ENCODE measurements at places on chromosomes 3 and 15.

DNA sequence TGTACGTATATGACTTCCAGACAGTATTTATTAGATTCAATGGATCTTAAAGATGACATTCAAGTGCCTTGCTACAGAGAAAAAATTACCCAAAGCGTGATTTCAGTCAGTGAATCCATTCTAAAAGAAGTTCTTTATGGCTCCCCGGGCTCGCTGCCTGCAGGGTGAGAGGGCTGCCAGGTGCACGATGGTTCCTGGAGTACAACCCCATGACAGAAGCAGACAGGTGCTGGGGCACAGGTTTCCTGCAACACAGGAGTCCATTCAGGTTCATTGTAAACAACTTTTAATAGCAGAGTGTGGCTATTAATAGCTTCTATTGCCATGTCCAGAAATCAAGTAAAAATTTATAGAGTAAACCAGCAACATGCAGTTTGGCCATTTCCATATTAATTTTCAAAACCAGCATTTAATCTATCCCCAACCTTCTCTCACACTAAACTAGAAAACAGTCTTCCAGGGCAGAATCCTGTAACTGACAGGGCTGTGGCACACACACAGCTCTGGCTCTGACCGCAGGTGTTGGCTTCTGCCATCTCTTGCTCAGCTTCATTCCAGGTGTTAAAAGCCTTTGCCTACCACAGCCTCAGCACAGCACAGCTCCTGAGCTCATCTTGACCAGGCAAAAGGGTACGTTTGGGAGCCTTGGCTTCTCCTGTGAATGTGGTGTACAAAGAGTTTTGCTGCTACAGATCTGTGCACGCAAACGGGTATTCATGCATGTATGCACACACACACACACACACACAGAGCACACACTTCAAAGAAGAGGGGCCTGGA lies 185.9 kb downstream of the MEX3B start:
- no peak for DNase-seq

- no peak for DNase-seq
Observed at GRCh38 chr3:107063351-107063750, 313.9 kb upstream of the CCDC54 start.

GRCh38 chr3:148535001-148535400 lies 162.7 kb upstream of the AGTR1 start:
- no peak for DNase-seq

DNA sequence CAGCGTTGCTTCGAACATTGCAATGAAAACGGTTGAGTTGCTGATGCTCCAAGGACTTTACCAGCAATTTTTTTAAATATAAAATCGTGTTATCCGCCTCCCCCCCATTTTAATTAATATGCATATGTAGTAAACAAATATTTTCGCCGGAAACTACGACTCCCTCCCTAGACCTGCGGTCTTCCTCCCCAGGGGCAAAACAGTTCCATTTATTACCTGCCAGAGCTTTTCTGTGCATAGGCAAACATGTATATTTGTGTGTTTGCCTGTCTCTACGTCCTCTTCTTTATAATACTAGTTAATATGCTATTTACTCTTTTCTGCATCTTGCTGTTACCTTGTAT lies 593 bp upstream of the RSL24D1 start:
- DNase-seq, result no peak

DNA sequence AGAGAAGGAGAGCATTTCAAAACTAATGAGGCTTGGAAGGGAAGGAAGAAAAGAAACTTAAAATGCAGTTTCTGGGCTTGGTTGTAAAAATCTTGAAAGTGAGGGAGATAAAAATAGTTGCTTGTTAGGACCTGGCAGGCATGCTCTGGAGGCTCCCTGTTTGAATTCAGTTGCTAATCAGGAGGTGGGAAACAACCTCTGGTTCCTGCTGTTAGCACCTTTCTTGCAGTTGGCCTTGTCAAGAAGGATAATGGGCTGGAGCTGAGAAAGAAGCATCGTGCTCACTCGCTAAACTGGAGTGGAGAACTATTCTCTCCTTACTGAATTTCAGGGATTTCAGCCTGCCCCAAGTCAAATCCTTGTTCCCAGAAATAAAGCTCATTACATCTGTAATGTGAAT lies 23.4 kb downstream of the SNAPC5 start:
- DNase-seq, result no peak

DNA sequence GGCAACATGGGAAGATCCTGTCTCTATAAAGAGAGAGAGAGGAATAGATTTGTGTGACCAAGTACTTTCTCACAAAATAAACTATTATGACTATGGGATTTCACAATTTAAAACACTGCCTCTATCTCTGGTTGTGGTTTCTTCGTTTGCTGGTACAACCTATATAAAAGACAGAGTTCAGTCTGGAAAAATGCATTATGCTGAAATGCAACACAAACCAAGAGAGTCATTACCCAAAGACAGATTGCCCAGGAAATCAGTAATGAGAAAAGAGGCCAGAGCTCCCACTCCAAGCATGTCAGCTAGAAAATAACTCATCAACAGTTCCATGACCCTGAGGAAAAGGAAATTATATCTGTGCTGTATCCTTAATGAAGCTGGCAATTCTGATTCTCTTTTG lies 23.2 kb downstream of the GPR176 start:
- DNase-seq, result peak; percentile 19

GRCh38 chr15:38080651-38081275 lies 146.3 kb downstream of the TMCO5A start:
- DNase-seq, result no peak

GRCh38 chr3:71066849-71067261 lies 516.7 kb downstream of the FOXP1 start:
- peak; percentile 48 for DNase-seq

- no peak for DNase-seq
Observed at GRCh38 chr15:89936051-89936785, 23.5 kb upstream of the ARPIN start.

DNA sequence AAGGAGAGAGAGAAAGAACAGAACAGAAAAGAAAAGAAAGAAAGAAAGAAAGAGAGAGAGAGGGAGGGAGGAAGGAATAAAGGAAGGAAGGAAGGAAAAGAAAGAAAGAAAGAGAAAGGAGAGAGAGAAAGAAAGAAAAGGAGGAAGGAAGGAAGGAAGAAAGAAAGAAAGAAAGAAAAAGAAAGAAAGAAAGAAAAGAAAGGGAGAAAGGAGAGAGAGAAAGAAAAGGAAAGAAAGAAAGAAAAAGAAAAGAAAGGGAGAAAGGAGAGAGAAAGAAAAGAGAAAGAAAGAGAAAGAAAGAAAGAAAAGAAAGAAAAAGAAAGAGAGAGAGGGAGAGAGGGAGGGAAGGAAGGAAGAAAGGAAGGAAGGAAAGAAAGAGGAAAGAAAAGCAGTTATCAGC lies 108.8 kb downstream of the ARPP21 start:
- DNase-seq, result no peak

DNA sequence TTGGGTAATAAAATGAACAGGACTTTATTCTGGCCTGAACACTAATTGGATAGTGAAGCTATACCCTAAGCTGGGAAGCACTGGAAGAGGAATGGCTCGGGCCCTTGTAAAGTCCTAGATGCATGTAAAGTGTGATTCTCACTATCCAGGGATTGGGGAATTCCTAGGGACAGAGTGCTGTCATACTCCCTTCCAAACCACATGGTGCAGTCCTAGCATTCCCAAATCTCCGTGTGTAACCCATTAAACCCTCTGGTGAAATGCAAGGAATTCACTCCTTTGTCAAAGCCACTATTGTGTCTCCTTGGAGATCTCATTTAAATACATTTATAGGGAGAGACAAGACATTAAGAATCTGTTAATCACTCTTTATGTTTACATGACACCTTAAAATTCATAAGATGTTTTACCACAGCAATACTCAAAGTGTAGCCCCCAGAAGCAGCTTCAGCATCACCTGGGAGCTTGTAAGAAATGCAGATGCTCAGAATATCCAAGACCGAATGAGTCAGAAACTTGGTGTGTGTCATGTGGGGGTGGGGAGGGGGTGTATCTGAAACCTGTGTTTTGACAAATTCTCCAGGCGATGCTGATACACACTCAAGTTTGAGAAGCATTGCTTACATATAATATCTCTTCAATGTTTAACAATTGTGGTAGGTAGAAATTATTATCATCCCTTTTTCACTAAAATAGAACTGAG lies 121.8 kb upstream of the NPHP3 start:
- no peak for DNase-seq

GRCh38 chr15:79329171-79329611 lies 18.3 kb downstream of the TMED3 start:
- DNase-seq, result peak; percentile 44

DNA sequence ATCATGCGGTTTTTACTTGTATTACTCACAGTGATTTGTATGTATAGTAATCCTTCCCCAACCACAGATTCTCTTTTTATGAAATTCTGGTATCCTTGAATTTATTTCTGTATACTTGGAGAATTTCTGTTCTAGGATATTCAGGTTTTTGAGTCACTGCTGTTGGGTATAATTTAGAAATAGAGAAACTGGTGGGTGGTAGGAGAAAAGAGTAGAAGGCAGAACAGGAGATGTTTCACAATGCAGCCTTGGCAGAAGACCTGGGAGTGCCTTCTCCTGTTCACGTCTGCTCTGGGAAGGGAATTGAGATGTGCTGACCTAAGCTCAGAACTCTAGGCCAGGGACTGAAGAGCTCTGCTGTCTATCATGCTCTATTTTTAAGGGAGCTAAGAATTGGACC lies 193.6 kb downstream of the EPHB1 start:
- DNase-seq, result no peak

DNA sequence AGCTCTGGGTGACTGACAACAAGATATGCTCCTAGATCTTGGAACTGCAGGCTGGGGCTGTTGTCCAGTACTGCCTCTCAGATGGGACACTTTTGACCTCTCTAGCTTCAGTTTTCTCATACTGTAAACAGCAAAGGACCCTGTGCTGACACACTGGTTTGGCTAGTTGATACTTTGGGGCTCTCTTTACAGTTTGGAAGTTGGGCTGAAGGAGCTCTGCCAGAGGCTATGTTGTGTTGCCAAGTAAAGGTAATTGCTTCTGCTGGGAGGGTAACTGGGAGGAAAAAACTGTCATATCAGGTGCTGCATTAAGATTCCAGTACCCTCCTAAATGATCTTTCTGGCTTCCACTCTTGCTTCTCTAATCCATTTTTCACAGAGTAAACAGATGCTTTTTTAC lies 54.0 kb downstream of the ISL2 start:
- DNase-seq, result no peak

GRCh38 chr15:51865317-51865716 lies 35.9 kb downstream of the TMOD3 start:
- DNase-seq, result no peak

DNA sequence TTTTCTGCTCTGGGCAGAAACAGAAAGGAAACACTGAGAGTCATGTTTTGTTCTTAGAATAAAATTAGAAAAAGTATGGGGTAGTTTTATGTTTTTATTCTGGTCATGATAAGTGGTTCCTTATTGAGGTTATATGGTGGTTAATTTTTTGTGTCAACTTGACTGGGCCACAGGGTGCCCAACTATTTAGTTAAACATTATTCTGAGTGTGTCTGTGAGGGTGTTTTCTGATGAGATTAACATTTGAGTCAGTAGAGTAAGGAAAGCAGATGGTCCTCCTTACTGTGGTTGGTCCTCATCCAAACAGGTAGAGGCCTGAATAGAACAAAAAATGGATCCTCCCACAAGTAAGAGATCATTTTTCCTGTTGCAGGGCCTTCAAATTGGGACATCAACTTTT lies 98.9 kb downstream of the C3orf38 start:
- no peak for DNase-seq

- no peak for DNase-seq
Observed at GRCh38 chr3:69690-70089, 126.9 kb upstream of the CHL1 start.

DNA sequence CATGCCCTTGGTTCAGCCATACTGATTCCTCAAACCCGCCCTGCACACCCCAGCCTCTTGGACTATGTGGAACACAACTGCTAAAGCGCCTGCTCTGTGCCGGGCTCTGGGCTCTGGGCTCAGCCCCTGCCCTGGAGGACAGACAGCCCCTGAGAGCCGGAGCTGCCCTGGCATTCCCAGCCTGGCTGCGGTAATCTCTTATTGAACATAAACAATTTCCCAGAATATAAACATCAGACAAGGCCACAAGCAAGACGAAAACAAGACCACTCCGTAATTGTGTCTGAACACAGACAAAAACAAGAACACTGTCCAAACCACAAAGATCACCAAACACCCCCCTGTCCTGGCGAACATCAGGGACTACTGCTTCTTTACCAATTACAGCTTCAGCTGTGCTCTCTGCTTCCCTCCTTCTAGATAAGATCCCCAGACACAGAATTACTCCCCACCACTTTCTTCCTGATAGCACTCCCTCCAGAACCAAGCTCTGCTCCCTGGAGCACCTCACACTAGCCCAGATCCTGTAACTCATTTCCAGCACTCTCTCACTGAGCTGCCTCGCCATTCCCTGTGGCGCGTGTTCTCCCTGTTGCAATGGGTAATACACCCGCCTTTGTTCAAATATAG lies 57.1 kb upstream of the TLE3 start:
- no peak for DNase-seq

- no peak for DNase-seq
Observed at GRCh38 chr3:147960786-147961185, 551.6 kb downstream of the ZIC1 start.

DNA sequence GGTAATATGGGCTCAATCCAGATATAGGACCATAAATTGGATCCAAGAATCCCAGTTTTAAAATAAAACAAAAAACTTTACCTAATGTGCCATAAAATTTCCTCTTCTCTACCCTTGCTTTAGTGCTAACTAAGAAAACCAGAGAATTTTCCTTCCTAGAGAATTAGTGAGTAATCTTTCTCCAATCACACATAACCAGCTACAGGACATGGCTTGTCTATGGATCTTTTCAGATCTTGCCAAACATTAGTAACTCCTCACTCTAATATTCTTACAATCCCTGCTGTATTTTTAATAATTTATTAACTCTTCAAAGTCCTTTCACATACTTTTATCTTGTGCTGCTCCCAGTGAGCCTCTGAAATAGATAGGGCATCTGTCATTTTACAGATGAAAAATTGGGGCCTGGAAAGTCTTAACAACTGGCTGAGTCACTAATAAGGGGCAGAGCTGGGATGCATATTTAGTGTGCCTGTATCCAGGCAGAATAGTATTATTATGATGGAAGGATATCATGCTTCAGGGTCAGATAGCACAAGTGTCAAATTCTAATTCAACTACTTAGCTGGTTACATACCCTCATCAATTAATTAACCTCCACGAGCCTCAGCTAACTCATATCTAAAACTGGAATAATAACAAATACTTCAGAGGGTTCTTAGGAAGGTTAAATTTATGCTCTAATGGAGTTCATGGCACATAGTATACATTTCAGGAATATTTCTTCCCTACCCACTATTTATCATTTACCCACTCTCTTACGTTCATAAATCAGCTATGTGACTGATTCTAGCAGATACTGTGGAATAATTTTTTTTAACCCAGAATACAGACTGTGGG lies 5.6 kb downstream of the ZBED2 start:
- no peak for DNase-seq

- no peak for DNase-seq
Observed at GRCh38 chr15:70248116-70249025, 150.7 kb upstream of the TLE3 start.

DNA sequence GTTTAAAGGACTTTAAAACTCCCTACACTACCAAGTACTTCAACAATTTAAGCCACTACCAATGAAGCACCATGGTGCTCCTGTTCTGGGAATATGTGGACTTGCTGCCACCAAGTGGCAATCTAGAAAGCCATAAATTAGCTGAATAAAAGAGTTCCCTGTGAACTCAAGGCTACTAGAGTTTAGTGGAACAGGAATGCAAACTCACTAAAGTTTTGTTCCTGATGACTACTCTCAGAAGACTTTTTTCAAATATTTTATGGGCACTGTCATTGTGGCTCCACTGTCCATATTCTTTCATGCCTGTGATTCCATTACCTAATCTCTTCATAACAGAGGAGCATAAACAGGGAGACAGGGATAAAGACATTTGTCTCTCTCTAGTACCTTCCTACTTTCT lies 63.9 kb downstream of the TMCC1 start:
- peak; percentile 71 for DNase-seq

- DNase-seq, result no peak
Observed at GRCh38 chr3:184233127-184233843, 3.9 kb downstream of the VWA5B2 start.
